PC-3 (cell line): ENCODE measurements at places on chromosomes 16 and 17. TPM values are rescaled to one million over a fixed set of nuclear protein-coding genes. Genes with fewer than 3 reads are reported as not detected.
A peak's percentile ranks its signal among the peaks of the same experiment; 100 is the strongest.

SLC12A4 gene
- total RNA-seq: 29.3 and 33.2 TPM in 2 replicates

DNA sequence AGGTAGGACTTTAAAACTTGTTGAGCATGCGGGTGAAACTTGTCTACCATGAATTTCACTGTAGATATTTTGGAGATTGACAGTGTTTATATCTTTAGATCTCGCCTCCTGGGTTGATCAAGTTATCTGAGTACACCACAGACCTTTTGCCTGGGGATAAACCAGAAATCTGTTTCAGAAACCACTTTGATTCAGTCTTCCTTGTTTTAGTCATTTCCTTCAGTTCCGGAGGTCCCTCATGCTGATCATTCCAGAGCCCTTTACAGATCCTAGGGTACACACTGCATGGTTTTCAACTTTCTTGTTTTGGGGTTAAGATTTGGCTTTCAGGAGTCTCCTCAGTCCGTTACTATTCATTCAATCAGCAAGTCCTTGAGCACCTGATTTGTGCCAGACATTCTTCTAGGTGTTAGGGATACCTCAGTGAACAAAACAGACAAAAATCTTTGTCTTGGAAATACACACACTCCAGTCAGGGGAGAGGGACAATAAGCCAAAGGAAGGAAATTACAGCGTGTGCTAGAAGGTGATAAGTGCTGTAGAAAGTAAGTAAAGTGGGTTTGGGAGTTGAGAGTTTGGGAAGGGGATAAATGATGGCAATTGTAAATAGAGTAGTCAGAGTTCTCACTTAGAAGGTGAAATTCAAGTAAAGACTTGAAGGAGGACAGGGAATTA, 12.2 kb downstream of the NOD2 start:
- no peaks in the 10 kb centered on the region for H3K36me3 ChIP-seq
- peak; percentile 5 for DNase-seq
- no peaks in the 10 kb centered on the region for H3K4me1 ChIP-seq
- H3K27me3 ChIP-seq: no peaks in the 10 kb centered on the region
- H3K4me3 ChIP-seq: no peak overlapping the region; the same call in 1 of the 2 replicates

DNA sequence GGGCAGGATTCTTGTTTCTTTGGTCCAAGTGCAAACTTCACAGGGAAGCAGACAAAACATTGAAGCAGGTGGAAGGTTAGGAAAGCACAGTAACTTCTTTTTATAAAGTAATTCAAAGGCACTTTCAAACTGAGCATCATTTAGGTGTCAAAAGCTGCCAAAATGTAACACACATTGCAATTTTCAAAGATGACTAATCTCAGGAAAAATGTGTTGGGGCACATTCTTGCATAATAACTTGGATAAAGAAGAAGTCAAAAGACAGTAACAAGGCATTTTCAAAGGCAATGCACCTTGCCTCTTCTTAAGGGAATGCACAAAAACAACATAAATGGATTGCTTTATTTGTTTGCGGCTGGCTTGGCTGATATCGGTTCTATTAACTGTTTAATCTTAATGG, 3.6 kb downstream of the KCNJ2 start:
- DNase-seq: peak; percentile 25
- H3K4me3 ChIP-seq: no peak overlapping the region
- no peak overlapping the region for H3K27ac ChIP-seq
- no peaks in the 10 kb centered on the region for H3K36me3 ChIP-seq
- H3K4me1 ChIP-seq: peaks cover 8% of the 10 kb centered on the region

KCNJ2 gene
- total RNA-seq: 0.36 TPM in 1 of 2 replicates, not detected in the other

C1QL1 gene
- total RNA-seq: 2.8 and 4.1 TPM in 2 replicates

HOXB7 gene
- total RNA-seq: not detected in 2 replicates

- H3K36me3 ChIP-seq: no peaks in the 10 kb centered on the region
- no peak for DNase-seq
- H3K4me3 ChIP-seq: no peak overlapping the region
- H3K27ac ChIP-seq: no peak overlapping the region
Measured at GRCh38 chr16:76607317-76607716, 330.1 kb downstream of the CNTNAP4 start.

- H3K4me1 ChIP-seq: peaks cover 12% of the 10 kb centered on the region
- peak overlapping the region; percentile 86 for H3K4me3 ChIP-seq
- no peak for DNase-seq
- H3K27me3 ChIP-seq: no peaks in the 10 kb centered on the region
- H3K27ac ChIP-seq: 0 out of 2 replicates have a peak overlapping the region, but pooled peaks have one; percentile 10
- H3K36me3 ChIP-seq: no peaks in the 10 kb centered on the region
Measured at GRCh38 chr17:75764417-75764710, 628 bp downstream of the GALK1 start.

DNA sequence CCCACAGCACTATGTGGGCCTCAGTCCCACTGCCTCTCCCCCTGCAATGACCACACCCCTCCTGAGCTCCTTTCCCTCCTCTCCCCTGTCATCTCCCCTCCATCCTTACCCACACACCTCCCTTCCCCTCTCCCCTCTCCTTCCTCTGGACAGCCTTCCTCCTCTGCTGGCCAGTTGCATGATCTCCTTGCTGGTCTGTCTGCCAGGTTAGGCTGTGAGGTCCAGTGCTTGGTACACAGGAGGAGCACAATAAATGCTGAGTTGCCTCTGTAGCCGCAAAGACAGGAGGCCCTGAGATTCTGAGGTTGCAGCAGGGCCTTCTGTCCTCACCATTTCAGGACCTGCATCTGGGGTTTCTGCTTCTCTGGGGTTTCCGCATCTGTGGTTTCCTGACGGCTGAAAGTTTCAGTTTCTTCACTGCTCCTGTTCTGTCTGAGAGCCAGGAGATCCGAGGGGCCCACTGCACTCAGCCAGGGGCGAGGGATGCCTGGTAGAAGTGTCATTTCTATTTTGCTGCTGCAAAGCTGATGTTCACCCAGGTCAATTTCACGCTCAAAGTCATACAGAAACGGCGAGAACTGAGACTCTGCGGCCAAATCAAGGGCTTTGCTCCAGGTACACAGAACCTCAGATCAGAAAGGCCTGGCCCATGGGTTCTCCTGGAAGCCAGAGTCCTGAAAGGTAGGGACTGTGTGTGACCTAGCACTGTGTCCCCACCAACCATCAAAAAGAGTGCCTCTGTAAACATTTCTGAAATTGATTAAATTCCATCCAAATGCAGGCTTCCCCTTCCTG, 4.6 kb upstream of the SLC12A3 start:
- no peak overlapping the region for H3K27ac ChIP-seq
- no peaks in the 10 kb centered on the region for H3K27me3 ChIP-seq
- DNase-seq: no peak

DNA sequence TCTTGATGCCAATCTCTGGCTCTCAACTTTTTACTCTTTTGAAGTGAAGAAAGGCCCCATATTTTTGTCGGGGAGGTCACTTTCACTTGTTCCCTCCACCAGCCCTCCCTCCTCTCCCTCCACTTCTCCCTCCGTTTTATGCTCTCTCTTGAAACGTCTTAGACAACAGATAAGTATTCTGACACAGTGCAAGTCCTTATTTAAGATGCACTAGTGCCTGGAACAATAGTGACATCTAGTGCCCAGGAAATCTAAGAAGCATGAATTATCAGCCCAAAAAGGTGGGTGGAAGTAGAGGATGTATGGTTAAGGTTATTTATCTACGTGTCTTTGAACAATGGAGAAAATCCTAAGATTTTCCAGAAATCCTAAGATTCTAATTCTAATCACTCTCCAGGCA, 17.9 kb downstream of the PSME3IP1 start:
- peak; percentile 57 for DNase-seq
- no peaks in the 10 kb centered on the region for H3K27me3 ChIP-seq
- peaks cover 19% of the 10 kb centered on the region for H3K36me3 ChIP-seq
- H3K4me1 ChIP-seq: no peaks in the 10 kb centered on the region
- H3K27ac ChIP-seq: no peak overlapping the region

DNA sequence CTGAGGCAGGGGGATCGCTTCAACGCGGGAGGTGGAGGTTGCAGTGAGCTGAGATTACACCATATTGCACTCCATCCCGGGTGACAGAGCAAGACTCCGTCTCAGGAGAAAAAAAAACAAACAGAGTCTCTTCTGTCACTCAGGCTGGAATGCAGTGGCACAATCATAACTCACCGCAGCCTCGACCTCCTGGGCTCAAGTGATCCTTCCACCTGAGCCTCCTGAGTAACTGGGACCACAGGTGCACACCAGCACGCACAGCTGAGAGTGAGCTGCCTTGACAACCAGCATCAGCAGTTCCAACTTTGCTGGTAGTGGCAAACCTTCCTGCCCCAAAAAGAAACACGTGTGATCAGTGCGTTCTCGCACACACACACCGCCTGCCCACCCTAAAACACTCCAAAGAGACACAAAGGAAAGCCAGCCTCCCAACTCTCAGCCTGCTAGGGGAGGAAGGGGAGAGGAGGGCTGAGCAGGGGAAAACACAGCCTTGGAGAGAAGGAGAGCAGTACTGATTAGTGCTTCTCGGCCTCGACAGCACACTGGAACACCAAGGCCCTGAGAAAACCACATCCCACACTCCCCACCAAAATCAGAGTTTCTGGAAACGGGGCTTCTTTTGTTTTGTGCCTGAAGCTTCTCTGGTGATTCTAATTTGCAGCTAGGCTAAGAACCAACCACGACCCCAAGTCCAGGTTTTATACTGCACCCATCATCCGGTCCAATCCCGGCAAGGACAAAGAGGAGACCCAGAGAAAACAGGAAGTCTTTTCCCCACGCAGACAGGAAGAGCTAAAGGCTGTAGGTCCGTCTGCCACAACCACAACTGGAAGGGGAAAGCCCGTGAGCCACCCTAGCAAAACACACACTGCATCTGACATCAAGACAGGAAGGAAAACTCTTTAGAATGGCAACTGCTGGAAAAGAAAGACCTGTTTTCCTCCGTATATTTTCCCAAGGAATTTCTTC, 28.8 kb downstream of the ZCCHC14 start:
- H3K4me1 ChIP-seq: peaks cover 36% of the 10 kb centered on the region
- H3K36me3 ChIP-seq: no peaks in the 10 kb centered on the region
- H3K27ac ChIP-seq: peak overlapping the region; percentile 87
- DNase-seq: peak; percentile 38

CRYBA1 gene
- total RNA-seq: not detected in 2 replicates

- no peaks in the 10 kb centered on the region for H3K36me3 ChIP-seq
- no peak overlapping the region for H3K4me3 ChIP-seq
- no peak for DNase-seq
Measured at GRCh38 chr17:77596491-77597417, 361.7 kb upstream of the TNRC6C start.

DNA sequence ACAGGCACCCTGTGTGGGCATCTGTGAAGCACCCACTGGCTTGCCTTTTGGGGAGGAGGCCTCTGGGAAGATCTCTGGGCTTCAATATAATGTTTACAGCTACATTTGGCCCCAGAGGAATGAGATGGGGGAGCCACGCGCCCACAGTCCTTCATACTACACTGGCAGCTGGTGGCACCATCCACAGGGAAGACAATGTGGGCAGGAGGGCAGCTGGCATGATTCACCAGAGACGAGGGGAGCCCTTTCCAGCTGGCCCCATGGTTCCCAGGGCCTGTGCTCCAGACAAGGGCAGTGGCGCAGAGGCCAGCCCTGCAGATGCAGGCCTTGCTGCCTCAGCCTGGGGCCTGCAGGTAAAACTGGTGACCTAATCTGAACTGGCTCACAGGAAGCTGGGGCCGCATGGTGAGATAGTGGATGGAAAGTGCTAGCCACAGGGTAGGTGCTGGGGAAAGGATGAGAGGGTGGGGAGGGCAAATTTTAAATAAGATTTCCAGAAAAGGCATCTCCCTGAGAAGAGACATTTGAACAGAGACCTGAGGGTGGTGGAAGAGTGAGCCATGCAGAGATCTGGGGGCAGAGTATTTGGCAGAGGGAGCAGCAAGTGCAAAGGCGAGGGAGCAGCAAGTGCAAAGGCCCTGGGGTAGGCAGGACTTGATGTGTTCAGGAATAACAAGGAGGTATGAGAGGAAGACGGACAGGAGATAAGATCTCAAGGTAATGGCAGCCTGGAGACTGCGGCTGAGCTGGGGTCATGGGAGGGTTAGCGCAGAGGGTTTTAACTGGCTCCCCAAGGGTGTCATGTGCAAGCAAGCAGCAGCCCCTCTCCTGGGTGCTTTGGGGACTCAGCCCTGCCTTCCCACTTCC, 12.1 kb upstream of the KCNJ12 start:
- no peaks in the 10 kb centered on the region for H3K36me3 ChIP-seq
- H3K4me3 ChIP-seq: no peak overlapping the region

DNA sequence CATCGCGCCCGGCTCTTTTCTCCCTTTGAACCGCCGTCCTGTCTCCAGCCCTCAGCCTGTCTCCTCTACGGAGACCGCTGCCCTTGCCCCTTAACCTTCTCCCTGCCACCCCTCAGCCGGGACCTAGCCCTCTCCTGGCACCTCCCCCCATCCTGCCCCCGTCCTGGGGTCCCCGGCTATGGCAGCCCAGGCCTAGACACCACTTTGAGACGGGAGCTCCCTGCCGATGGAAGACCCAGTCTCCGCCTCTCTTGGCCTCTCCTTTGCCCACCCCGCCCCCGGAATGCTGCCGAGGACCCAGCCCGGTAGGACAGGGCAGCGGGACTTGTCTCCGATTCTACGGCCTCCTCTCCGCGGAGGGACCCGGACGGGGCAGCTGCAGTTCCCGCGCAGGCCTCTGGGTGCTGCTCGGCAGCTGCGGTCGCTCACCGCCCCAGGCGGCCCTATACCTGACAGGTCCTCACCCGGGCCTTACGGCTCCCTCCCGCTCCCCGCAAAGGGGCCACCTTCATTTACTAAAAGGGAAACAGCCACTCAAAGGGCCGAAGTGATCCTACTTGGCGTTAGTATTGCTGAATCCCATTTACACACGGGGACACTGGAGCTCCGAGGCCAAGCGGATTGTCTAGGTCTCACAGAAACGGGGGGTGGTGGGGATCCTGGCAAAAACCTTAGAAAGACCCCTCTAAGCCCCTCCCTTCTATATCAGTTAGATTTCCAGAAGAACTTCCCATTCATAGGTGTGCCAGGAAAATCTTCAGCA, 32.6 kb upstream of the TAC4 start:
- H3K4me3 ChIP-seq: peak overlapping the region; percentile 43; the same call in 1 of the 2 replicates
- H3K36me3 ChIP-seq: no peaks in the 10 kb centered on the region
- DNase-seq: peak; percentile 91
- H3K4me1 ChIP-seq: no peaks in the 10 kb centered on the region
- no peak overlapping the region for H3K27ac ChIP-seq

MPP3 gene
- 34.3 and 46.8 TPM in 2 replicates for total RNA-seq

GRCh38 chr16:82059983-82060421, 24.9 kb downstream of the HSD17B2 start:
- no peak for DNase-seq
- H3K27ac ChIP-seq: no peak overlapping the region
- peaks cover 15% of the 10 kb centered on the region for H3K4me1 ChIP-seq

ABCA6 gene
- total RNA-seq: not detected in 2 replicates
